Astrocyte (in vitro differentiated cells and primary cell): ENCODE measurements at places on chromosomes 5 and 9. TPM values are rescaled to one million over a fixed set of nuclear protein-coding genes. Genes with fewer than 3 reads are reported as not detected.
A peak's percentile ranks its signal among the peaks of the same experiment; 100 is the strongest.

Gene RASGRF2
- 8.0 and 8.5 TPM in 2 replicates for total RNA-seq

DNA sequence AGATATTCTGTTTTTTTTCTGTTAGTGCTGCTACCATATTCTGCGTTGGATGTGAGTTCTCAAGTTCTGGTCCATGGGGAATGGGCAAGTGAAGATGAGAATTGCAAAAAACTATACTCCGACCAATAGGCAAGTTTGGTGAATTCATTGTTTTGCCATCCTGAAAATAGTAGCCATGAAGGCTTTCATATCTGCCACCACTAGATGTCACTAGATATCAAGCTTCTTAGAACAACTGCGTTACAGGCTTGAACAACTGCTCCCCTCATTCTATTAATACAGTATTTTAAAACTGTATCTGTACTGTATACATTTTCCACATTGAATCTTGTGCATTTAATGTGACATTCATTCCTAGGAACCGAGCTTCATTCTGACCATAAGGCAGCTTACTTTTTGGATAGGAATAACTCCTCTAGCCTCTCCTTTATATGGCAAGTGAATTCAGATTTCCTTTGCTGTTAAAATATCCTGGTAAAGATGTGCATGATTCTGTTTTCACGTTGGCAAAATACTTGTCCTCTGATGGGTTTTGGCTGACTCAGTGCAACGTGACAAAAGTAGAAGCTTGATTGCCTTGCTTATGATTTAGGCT, 163.6 kb downstream of the SREK1 start:
- DNase-seq: peak; percentile 41

GRCh38 chr5:142193114-142193428, 84.5 kb downstream of the NDFIP1 start:
- no peak for DNase-seq

DNA sequence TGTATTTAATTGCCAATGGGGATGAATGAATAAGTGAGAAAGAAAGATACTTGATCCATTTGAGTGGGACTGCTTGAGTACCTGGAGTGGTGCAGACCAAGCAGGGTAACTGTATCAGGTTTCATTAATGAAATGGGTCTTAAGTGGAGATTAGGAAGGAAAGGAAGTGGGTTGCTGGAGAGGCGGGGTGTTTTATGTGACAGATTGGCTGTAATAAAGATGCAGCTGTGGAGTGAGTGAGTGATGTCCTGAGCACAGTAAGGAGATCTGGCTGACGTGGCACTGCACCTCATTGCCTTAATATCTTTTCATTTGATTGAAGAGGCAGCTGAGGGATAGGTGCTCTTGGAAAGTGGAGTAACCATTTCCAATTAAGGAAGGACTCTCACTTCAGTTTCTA, 161.0 kb upstream of the CCDC152 start:
- no peak for DNase-seq

Gene TMEFF1
- total RNA-seq: 10.3 and 14.8 TPM in 2 replicates

DNA sequence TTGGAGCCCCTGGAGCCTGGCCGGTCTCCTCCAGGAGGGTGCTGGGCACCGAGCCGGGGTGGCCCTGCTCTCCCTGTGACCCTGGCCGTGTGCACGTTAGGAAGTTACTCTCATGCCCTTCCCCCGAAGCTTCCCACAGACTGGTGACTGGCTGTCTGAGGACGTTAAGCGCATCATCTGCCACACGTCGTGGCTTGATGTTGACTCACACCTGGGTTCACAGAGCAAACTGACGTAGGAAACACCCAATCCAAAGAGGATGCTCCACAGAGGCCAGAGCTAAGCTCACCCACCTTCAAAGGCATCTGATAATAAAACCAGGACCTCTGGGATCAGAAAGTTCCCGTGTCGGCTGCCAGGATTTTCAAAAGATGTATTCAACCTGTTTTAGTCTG, 152.9 kb upstream of the PHYKPL start:
- DNase-seq: no peak

DNA sequence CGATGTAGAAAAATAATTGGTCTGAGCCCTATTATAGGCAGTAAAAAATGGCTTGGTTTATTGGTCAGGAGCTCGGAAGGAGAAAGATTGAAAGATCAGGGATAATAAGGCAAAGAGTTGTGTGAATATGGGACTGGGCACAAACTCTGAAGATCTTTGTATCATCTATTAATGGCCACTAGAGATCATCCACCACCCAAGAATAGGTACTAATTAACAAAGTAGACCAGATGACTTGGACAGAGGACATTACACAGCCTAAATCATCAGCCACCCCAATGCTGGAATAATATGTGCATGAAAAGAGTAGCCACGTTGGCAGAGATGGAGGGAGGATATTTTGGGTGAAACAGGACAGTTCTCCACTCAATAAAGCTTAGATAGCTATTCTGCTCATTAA, 364.1 kb downstream of the EFNA5 start:
- DNase-seq: no peak

Gene IFNA10
- not detected in 2 replicates for total RNA-seq

GRCh38 chr9:81649475-81650240, 39.7 kb downstream of the TLE1 start:
- DNase-seq: no peak

DNA sequence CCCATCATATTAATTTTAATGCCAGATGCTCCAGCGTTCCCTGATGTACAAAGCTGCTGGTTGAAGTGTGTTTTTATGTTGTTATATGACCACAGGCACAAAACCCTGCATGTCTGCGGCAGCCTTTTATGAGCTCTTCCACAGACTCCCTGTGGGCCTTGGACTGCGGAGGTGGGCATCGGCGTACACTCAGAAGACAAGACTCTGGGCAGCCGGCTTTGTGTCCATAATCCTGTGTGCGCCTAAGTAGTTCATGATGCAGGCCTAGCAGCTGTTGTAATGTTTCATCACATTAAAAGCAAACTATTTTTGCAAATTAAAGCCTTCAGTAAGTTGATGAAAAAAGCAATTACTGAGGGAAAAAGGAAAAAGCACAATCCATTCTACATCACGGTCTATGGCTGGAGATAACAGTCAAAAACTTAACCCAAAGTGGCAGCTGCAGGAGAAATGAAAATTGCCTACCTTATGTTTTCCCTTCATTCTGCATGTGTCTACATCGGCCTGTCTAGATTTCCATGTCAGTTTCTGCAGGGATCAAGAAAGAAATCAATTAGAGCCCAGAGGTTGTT, 78.8 kb downstream of the SEMA6A start:
- DNase-seq: no peak

GRCh38 chr9:17578911-17579793, at the start of gene SH3GL2:
TSS of gene SH3GL2 (plus strand) at chr9:17579066.
- DNase-seq: peak; percentile 10

- no peak for DNase-seq
These were observed 257.3 kb downstream of the GAS1 start for GRCh38 chr9:86690034-86690433.

Gene TMEM215
- total RNA-seq: 1.4 and 3.0 TPM in 2 replicates

DNA sequence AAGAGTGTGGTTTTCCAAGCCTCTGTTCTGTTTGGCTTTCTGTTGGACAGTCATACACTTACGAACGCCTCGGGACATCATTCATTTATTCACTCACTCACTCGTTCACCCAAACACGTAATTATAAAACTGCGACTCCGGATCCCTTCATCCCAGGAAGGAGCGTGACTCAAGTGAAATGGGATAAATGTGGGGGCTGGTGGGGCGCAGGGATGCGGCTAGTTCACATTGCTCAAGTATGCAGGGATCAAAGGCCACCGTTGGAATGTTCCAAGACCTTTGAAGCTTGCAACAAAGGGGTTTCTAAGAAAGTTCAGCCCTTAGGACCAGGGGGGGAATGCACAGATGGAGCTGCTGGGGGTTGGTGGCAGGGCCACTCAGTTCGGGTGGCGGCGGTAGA, 64.2 kb downstream of the CFAP77 start:
- DNase-seq: no peak

DNA sequence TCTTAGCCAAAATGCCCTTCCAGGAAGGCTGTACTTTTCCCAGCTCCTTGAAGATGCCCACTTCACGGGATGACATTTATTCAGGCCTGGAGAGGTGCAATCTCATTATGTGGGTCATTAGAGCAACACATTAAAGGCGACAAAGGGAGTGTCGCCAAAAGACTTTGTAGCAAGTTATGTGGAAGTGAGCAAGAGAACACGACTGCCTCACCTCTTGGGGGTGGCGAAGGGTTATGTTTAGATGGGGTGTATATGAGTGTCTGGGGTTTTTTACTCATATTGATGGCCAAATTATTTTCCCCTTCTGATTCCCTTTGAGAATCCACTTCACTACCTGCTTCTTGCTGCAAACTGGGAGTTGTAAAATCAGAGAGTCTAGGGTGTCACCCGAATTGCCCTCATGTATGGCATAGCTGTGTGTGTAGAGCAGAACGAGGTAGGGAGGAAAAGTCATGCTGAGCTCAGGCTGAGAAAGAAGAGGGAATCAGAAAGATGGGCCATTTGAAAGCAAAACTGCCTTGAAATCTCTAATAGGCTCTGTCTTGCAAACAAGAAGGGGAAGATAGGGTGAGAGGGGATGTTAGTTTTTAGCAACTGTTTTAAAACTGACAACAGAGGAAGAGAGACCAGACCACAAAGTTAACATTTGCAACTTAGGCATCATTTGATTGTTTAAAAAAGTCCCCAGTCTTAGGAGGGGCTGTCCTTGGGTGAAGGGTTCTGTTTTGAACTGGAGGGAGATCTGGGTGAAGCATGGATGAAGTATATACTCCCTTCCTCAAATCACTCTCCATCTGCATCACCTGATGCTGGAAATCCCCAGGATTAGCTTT, 97.1 kb upstream of the IL12B start:
- no peak for DNase-seq

DNA sequence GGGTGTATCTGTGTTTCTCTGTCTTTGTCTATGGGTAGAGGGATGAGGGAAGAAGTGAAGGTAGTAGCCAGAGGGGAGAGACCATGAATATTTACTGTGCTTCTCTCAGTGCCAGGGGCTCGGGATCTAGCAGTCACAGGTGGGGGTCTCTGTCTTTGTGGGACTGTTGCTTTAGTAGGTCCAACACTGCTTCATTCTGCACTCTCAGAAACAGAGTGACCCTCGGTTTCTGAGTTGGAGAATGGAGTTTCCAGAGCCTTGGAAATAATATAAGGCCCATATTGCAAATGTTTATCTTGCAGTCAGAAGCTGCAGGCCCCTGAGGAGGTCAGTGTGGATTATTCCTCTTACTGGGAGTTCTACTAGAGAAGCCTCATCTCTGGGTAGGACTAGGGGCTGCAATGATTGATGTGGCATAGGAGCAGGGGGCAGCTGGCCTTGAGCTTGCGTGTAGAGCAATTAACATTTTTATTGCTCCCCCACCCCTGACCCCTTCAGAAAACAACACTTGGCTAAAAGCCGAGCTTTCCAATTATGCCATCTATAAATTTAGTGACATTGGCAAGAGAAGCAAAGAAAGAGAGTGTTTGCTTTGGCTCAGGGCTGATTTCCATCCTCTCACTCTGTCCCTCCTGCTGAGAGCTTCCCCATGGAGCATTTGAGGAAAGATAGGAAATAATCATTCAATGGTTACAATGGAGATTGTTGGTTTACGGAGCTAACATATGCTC, 55.0 kb upstream of the TRPC7 start:
- no peak for DNase-seq

Gene BTNL9
- total RNA-seq: not detected in 2 replicates

GRCh38 chr5:140785905-140786686, at the start of gene PCDHA1:
TSS of gene PCDHA1 (plus strand) at chr5:140786140.
- DNase-seq: no peak

GRCh38 chr9:116589392-116590354, 97.4 kb upstream of the TRIM32 start:
- no peak for DNase-seq
